ENCODE measurements at places on chromosomes 1 and 21.

GRCh38 chr21:39386899-39387298 lies 38.0 kb upstream of the HMGN1 start:
- DNase-seq, result no peak

DNA sequence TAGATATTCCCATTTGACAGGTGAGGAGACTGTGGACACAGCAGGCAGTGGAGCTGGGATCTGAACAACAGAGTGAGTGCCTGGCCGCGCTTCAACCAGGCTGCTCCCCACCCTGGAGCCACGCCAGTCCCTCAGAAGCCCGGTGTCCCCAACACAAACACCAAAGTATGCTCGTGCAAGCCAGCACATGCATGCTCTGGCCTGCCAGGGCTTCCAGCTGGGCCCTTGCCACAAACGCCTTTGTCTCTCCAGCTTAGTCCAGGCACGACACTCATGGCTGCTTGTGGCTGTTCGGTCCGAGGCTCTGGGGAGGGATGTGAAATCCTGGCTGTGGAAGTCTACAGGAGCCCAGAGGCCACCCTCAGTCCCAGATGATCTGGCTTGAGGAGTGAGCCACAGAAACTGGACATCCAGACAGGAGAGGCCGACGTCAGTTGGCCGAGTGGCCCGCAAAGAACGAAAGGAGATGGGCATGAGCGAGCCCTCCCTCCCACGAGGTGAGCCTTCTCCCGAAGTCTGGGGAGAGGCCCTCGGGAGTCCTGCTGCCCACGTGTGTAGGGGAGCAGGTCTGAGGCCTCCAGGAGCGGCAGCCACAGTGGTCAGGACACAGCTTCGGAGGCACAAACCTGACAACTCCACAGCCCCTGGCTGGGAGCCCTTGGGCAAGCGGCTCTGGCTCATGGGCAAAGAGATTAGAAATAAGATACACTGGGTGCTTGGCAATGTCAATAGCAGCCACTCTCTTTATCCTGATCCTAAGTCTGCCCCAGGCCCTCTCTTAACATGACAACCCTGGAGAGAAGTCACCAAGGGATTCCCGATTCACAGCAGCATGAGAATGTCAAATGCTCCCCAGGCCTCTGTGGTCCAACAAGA lies 117.1 kb upstream of the IFFO2 start:
- no peak for DNase-seq

GRCh38 chr1:80099713-80100112 lies 1093.2 kb upstream of the ADGRL4 start:
- no peak for DNase-seq

- DNase-seq, result no peak
These were observed 15.0 kb downstream of the ZNF496 start for GRCh38 chr1:247316590-247317197.

DNA sequence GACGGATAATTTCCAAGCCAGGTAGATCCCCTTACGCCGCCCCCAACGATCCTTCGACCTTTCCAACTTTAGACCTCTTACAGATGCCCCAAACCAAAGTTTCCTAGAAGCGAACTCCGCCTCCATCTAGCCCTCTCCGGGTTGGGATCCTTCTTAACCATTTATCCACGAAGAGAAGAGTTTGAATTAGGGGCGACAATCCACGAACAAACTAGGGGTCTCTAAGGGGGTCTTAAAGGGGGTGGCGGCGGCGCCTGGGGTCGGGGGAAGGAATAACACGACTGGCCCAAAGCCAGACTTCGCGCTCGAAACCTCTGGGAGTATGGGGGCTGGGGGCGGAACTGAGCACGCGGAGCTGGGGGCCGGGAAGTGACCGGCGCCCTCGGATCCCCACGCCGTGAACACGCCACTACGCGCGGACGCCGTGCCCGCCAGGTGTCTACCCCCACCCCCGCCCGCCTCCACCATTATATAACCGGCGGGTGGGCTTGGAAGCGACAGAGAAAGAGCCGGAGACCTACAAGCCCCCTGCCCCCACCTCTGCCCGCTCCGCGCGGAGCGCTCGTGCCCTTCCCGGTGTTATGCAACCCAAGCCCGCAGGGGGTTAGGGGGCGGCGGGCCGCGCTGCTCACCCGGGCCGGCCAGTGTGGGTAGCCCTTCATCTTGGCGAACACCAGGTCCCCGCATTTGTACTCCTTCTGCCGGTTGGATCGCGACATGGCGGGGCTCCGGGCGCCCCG lies 594 bp downstream of the HDGF start:
- peak; percentile 38 for DNase-seq

DNA sequence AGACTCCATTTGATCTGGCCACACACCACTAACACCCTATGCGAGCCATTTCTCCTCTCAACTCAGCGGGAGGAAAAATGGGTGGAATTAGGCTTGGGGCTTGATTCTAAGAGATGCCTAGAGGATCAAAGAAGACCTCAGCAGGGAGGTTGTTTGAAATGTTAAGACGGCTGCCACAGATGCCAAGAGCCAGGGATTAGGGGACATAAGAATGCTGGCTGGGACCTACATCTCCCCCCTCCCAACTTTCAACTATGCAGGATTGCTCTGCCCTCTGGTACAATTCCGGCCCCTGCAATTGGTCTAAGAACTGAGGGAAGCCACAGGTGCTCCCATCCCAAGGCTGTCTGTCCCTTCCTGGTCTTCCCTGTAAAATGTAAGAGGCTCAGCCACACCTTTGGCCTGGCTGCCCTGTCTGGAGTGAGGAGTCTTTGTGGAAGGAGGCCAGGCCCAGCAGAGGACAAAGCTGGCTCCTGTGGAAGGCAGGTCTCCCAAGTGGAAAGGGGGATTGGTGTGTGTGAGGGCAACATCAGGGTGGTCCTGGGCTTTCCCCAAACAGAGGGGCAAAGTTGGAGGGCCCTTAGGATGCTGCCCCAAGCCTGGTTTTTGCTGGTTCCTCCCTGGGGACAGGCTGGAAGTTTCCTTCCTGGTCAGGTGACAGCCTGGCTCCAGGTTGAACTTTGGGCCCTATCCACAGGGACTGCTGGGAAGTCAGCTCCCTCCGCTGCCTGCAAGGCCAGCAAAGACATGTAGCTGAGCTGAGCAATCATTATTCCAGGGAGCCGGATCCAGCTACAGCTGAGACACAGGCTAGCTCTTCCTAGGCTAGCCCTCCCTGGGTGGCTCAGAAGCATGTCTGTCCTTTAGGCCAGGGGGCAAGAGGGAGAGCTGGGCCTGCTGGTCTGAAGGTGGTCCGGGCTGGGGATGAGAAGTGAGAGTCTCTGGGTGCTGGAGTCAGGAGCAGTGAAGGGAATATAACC lies 34.5 kb upstream of the SYNC start:
- no peak for DNase-seq

GRCh38 chr1:98280049-98280448 lies 359.2 kb upstream of the DPYD start:
- no peak for DNase-seq

GRCh38 chr1:52834798-52835197 lies 7.8 kb upstream of the ZYG11A start:
- DNase-seq, result no peak

GRCh38 chr1:229191066-229191674 lies 79.7 kb upstream of the RAB4A start:
- no peak for DNase-seq

DNA sequence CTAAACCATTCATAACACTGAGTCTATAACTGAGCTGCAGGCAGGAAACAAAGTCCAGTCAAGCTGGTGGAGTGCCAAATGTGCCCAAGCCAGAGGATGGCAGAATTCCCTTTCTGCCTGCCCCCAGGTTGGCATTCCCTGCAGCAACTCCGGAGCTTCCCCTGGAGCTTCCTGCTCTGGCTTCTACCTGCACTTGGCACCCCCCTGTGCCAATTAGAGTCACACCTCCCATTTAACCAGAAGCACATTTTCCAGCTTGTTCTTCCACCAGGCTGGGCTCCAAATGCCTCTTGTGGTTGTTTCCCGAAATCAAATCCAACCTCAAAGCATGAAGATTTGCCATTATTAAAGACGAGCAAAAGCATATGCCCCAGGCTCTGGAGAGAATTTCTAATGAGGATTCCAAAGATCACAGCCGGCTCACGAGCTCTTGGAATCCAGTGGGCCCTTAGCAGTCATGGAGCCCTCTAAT lies 294.5 kb downstream of the RRAGC start:
- no peak for DNase-seq

DNA sequence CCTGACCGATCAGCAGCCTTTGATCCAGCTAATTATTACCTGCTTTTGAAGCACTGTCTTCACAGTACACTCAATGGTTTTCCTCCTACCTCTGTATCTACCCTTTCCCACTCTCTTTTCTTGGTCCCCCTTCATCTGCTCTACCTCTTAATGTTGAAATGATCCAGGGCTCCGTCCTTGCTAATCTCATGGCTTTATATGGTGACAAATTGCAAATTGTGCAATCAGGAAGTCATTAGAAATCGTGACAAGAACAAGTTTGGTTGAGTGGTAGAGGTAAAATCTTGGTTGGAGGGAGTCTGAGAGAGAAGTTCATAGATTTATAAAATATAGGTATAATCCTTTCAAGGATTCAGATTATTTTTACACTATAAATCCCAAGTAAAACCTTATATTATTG lies 9.6 kb upstream of the CYB5R1 start:
- no peak for DNase-seq

DNA sequence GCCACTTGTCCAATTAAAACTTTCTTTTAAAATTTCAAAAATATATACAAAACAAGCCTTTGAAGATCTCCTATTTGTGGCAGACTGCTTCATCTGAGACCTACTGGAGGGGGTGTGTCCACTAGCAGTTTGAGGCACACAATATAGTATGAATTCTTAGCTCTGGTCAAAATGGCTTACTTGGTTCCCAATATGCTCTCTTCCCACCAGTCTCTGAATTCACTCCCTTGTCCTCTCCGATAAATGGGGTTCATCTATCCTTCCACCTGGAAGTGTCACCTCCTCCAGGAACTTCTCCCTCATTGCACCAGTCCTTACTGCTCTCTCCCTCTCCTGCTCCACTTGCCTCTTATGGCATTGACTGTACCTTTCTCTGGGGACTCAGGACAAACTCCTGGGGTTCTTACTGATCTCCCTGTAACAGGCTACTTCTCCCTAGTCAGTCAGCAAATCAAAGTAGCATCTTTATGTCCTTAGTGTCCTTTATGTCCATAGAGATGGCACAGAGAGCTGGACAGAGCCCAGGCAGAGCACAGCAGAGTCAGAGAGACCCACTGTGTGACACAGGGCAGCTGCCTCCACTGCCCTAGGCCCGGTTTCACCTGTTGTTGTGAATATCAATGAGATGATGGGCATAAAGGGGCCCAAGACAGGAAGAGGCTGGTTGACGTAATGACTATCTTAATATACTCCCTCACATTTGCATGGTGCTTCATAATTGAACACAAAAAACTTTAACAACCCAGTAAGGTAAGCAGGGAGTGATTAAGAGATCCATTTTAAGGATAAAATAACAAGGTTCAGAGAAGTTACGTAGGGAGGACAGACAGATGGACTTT lies 3.6 kb downstream of the ASAP3 start:
- DNase-seq, result no peak

DNA sequence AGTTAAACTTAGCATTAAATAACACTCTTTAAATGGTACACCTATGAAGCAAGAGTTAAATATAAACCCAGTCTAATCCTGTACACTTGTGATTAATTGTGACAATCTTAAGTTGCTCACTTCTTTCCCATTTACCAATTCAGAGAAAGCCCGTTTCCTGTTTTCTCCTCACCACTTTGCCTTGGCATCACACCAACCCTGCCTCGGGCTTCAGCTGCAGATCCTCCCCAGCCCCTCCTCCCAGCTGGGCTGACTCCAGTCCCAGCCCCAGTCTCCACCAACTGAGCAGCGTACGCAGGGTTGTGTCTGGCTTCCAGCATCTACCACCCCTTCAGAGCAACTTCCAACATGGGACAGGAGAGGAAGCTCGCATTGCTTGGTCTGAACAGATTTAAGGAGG lies 4.1 kb downstream of the PYCR2 start:
- DNase-seq, result no peak

GRCh38 chr1:156643778-156644092 lies 1.8 kb downstream of the BCAN start:
- DNase-seq, result peak; percentile 65

DNA sequence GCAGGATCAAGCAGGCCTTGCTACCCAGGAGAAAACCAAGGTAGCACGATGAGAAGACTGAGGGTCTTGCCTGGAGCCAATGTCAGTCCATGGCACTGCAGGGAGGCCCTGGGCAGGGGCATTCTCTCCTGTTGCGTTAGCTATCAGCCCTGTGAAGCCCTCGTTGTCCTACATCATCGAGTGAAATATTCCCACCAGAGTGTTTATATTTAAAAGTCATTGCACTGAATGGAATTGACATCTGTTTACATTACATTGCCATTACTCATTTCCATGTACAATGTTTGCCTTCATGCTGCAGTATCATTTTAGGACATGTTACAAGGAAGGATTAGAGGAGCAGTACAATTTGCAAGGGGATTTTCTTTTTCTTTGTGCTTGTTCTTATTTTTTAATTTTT lies 243.9 kb downstream of the KAZN start:
- no peak for DNase-seq

DNA sequence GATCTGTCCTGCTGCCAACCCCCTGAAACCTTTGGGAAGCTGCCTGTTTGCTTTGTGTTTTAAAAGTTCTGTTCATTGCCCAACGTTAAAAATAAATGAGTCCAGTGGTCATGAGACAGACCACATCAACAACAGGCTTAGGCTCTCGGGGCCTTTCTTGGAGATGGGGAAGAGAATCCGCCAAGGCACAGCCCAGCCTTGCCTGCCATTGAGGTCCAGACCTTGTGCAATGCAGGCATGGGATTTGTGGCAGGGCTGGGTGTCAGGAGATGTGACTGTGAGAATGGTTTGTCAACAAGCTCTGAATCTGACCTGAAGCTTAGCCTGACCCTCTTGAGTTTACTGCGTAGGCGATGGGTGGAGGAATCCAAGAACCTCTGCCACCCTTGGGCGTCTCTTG lies 4.2 kb downstream of the SPSB1 start:
- no peak for DNase-seq

- no peak for DNase-seq
These were observed 114.0 kb upstream of the RAB4A start for GRCh38 chr1:229156872-229157271.

DNA sequence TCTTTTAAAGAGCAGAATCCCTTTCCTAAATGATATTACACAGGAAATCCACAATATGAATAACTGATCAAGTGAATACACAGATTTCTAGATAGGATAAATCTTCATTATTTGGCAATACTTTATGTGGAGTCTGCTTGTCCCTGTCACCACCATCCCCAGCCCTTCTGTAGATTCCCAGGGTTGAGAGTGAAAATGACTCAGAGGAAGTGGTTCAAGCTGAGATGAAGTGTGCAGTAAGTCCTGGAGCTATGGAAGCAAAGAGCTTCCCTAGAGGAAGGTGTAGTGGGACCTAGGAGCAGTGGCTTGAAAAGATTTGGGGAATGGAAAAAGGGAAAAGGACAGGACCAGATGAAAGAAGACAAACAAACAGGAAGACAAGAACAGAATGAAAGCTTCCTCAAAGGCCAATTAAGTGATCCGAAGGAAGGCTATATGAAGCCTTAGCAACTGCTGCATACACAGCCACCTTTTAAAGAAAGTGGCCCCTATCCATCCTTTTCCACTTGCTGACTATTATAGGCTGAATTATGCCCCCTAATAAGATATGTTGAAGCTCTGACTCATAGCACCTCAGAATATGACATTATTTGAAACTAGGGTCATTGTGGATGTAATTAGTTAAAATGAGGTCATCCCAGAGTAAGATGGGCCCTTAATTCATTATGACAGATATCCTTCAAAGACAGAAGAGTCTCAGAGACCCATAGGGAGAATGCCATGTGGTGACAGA lies 96.5 kb upstream of the CAMK1G start:
- no peak for DNase-seq

Data from activated CD4-positive, alpha-beta T cell treated with anti-CD3 and anti-CD28 coated beads, Interleukin-2, amount 10 ng/mL, durations not matched to agents 7 days and 5 days (primary cell).